Activated CD4-positive, alpha-beta T cell treated with anti-CD3 and anti-CD28 coated beads, Interleukin-2, amount 50 U/mL, for 16 hours (primary cell): ENCODE measurements at places on chromosomes 6 and 20.

DNA sequence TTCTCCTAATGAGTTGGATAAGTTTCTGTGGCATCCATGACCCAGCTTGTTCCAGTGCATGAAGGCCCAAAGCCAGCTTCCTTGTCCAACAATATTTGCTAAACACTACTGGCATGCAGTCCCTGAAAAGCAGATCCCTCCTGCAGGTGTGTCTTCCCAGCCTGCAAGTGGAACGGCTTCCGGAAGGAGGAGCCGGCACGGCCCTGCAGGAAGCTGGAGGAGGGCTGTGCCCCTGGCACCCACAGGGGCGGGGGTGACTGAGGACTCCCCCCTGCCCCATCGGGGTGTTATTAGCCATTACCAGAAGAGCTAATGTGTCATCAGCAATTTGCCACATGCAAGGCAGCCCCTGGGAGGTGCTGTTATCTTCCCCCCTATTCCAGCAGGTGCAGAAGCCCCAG, 27.4 kb downstream of the NPEPL1 start:
- DNase-seq, result no peak

DNA sequence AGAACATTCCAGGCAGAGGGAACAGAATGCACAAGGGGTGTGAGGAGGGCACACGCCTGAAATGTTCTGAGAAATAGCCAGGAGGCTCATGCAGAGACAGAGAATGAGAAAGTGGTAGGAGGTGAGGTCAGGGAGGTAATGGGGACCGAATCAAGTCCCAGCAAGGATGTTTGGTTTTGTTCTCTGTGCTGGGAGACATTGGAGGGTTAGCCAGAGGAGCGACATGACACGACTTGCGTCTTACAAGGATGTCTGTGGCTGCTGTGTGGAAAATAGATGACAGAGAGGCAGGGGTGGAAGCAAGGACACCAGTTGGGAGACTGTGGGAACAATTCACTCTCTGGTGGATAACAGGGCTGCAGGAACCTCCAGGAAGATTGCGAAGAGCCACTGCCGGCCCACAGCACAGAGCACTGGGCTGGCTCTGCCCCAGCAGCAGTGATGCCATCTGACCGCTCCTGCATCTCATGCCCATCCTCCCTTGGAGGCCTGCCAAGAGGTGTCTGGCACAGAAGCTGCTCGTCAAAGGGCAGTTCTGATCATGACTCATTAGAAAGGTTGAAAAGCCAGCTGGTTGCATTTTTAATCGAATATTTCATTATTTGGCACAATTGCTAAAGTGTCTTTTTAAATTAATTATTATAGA, 57.7 kb upstream of the CD83 start:
- no peak for DNase-seq

- no peak for DNase-seq
Observed at GRCh38 chr20:14223806-14224205, 113.6 kb downstream of the FLRT3 start.

GRCh38 chr20:47897461-47897860, 112.2 kb upstream of the SULF2 start:
- no peak for DNase-seq

DNA sequence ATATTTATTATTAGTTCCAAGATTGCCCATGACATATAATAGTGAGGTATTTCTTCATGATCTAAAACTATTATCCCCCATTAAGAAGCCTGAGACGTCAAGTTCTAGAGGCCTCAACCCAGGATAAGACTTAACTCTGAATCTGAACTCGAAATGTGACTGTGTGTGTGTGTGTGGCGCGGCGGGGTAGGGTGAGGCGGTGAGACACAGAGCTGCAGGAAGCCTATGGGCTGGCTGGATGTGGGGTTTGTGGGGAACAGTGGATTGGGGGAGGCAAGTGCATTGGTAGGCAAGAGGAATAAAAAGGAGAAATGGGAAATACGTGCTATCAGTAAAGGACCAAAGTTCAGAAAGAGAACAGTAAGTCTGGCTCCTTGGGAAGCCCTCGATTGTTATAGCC, 66.5 kb upstream of the RNF146 start:
- no peak for DNase-seq
